GM13976 (cell line): ENCODE measurements at places on chromosomes 16 and 17.

- no peak for DNase-seq
These were observed 858 bp downstream of the SKAP1 start for GRCh38 chr17:48429156-48429555.

DNA sequence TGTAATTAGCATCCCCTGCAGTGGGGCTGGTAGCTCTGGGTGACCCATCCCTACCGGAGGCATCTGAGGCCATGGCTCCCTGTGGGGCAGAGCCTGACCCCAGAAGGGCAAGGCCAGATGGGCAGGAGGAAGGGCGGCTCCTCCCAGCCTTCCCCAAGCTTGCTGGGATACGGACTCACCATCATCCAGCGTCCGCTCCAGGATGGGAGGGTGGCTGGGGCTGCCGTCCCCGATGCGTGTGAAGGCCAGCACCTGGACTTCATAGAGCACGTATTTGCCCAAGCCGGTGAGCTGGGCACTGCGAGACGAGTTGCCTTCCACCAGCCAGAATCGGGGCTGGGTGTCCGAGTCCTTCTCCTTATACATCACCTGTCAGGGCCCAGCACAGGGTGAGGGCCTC, 81.6 kb upstream of the CDC42EP4 start:
- DNase-seq = no peak

DNA sequence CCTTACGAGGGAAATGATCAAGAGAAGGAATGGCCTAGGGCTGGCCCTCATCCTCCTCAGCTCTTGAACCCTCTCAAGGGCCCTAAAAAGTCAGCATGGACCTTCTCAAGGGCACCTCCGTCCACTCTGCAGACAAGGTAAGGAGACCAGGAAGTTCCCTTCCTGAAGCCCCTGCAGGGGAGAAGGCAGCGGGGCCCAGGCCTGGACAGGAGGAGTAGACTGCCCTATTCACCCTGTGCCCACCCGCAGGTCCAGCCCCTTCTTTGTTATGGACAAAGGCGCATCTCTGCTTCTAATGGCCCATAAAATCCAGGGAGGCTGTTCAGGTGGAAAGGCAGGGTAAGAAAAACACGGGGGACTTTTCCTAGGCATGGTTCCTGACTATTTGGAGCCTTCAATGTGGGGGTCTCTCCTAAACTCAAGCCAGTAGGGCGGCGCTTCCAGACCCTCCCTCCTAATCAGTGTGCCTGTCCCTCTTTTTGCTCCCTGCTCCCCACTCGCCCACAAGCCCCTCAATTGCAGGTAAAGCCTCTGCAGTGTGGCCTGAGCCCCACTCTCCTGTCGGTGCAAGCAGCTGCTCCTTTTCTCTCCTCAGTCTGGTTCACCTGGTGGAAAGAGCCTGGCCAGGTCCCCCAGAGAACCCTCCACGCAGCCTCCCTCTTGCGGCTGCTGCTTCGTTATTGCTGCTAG, 28.2 kb downstream of the AXIN2 start:
- DNase-seq = no peak

GRCh38 chr16:23491490-23492391, 18.6 kb downstream of the GGA2 start:
- DNase-seq = no peak

- DNase-seq = no peak
These were observed 25.5 kb downstream of the RAB11FIP3 start for GRCh38 chr16:450785-451512.

DNA sequence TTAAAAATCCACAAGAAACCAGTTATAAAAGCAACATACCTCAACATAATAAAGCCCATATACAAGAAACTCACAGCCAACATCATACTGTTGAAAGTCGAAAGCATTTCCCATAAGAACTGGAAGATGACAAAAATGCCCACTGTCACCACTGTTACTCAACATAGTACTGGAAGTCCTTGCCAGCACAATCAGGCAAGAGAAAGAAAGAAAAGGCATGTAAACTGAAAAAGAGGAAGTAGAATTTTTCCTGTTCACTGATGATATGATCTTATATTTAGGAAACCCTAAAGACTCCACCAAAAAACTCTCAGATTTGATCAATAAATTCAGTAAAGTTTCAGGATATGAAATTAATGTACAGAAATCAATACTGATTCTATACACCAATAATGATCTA, 45.1 kb downstream of the AHSP start:
- no peak for DNase-seq

- DNase-seq = no peak
These were observed 14.3 kb upstream of the SLC38A8 start for GRCh38 chr16:84056933-84057332.

GRCh38 chr17:56262803-56263202, 109.5 kb downstream of the ANKFN1 start:
- DNase-seq = no peak

DNA sequence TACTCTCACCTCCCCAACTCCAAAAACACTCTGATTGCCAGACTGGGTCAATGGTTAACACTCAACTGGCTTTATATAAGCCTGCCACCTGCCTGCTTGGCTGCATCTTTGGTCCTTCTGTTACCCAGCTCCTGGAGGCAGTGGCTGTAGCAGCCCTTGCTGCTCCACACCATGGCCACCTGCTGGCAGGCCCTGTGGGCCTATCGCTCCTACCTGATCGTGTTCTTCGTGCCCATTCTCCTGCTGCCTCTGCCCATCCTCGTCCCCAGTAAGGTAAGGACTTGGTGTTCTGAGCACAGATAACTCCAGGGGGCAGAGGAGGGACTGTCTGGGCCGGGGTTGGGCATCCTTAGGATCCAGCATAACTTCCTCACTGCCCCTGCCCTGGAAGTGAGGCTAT, at the start of gene SLC13A2:
Gene SLC13A2, plus strand, starts transcription at position 103 of the 400 bp plus-strand sequence. Its CDS starts 69 bp downstream, at position 172.
- DNase-seq = no peak

GRCh38 chr16:22614271-22614947, 103.7 kb downstream of the NPIPB5 start:
- DNase-seq = no peak

- no peak for DNase-seq
These were observed 37.2 kb downstream of the MAP2K6 start for GRCh38 chr17:69451416-69452394.

DNA sequence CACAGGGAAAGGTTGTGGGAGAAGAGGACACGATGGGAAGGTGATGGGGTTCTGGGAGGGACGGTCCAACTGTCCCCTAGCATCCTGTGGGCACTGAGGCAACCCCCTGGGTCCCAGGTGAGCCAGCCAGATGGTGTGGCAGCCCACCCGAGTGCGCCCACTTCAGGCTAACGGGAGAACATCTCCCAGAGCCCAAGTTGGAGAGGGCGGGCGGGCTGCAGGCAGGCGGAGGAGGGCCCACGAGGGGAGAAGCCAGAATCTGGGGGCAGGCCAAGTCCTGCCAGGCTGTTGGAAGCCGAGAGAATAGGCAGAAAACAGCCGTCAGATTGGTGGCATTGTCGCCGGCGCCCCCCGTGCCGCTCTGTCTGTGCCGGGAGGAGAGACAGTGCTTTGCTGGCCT, 13.8 kb upstream of the ABCC3 start:
- DNase-seq = no peak

DNA sequence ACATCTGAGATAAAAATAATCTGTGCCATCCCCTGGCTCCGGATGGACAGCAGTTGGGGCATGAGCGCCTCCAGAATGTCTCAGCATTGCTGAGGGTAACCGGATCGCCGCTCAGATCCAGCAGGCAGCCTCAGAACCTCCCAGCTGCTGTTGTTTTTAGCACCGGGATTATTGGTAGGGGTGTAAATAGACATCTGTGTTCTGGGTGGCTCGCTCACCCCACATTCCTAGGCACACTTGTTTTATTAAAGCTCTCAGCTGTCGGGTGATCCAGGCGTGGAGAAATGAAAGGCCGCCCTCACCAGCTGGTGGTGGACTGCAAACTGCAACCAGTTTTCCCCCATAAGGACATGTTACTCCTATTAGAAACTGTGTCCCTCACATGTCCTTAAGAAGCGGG, 32.1 kb downstream of the MYH3 start:
- DNase-seq = no peak

GRCh38 chr17:15262291-15263205, 2.6 kb downstream of the PMP22 start:
- no peak for DNase-seq

- DNase-seq = no peak
These were observed 5.0 kb upstream of the SALL1 start for GRCh38 chr16:51155820-51156806.

GRCh38 chr17:42608305-42609181, 631 bp downstream of the RETREG3 start:
- no peak for DNase-seq

DNA sequence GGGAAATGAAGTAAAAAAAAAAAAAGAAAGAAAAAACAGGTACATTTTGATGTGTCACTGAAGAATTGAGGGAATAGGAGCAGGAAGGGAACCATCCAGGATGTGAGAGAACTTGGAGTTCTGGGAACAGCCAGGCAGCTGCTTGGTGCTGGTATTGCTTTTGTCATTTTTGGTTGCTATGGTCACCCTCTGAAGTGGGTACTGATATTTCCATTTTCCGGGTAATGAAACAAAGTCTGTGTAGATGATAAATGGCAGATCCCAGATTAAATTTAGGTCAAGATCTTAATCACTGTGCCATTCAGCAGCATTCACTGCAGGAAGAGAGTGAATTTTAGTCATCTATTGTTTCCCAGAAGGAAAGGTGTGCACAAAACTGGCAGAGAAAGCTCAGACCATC, 93.6 kb downstream of the ABCA8 start:
- no peak for DNase-seq

DNA sequence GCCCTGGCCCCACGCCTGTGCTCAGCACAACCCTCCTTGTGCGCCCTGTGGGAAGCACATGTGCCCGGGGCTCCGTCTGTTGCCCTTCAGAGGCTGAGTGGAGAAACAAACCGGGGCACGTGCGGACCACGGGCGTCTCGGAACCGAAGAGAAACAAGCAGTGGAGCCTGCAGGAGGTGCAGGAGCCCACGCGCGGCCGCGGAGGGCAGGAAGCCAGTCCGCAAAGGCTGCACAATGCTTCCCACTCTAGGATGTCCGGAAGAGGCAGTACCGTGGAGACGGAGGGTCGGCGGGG, 75.5 kb upstream of the GNG13 start:
- DNase-seq = no peak

DNA sequence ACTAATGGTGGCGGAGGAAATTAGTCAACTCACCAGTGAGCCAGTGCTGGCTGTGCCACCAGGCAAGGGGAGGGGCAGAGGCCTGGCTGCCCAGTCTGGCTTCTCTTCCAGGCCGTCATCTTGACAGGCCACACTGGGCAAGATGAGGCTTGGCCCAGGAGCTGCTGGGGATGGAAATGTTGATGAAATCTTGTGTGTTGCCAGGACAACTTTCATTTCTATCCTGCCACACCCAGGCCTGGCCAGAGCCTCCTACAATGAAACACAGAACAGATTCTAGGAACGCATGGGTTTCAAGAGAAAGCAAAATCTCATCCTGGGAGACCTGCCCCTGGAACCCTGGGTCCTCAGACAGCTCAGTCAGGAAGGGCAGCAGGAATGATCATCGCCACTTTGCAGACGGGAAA, 9.3 kb downstream of the HEXIM2 start:
- DNase-seq = no peak

DNA sequence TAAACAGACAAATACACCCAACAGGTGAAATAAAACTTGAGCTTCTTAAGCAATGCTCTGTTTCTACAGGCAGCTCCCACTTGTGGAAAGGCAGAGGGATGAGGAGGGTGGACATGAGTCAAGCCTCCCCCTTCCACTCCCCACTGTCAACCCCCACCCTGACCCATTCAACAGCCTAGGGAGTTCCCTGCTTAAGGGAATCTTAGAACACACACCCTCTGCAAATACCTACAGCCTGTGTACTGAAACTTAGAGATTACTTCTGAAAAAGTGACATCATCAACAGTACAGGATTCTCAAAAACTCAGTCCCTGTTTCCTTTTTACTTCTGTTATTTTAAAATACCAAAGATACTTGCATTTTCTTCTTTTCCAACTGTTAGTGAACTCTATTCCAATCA, 345.4 kb downstream of the SOX9 start:
- peak; percentile 68 for DNase-seq

DNA sequence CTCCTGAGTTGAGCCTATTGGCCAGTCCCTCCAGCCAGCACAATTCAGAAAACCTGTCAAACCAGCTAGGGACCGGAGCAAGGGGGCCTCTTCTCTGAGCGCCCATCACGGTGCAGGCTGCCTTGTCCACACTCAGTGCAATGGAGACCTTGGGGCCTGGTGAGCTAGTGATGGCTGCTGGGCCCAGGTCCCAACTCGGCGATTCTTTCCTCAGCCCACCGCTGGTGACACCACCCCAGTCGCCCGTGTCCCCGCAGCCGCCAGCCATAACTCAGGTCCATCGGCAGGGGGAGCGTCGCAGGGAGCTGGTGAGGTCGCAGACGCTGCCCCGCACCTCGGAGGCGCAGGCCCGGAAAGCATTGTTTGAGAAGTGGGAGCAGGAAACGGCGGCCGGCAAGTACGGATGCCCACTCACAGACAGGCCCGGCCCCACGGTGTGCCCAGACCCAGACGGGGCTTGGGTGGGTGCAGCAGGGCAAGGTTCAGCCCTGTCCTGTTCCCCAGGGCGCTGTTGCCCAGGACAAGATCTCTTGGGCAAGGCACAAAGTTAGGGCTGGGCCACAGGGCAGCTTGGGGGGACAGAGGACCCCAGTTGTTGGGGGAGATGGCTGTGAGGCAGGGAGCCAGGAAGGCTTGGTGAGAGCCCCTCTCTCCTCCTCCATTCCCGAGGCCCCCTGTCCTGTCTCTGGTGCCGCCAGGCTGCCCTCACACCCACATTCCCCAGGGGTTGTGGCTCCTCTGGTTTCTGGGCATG, 10.8 kb downstream of the SMTNL2 start:
- DNase-seq = peak; percentile 79

DNA sequence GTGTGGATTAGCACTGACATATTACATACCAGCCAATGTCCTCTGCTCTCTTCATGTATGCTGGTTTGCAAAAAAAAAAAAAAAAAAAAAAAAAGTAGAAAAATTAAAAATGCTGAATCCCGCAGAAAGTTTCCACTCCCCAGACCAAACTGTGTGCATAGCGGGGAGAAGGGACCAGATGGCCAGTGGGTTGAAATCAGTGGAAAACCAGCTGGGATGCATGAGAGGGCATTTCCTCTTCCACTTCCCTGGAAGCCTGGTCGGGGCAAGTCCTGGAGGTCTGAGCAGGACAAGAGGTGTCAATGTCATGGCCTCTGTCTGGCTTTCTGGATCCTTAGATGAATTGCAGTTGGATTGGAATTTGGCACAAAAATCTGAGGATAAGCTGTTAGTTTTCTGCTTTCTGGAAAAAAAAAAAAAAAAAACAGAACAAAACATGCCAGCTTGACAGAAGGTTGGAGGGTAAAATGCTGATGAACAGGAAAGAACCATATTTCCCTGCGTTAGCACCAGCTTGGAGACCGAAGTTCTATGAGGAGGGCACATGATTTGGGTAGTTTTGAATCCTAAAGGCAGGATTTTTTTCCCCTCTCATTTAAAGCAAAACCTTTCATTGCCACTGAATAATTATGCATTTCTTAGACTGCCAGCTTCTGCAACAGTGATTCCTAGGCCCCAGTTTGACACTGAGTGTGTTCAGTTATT, 941.5 kb upstream of the EEF2KMT start:
- DNase-seq = no peak
